ENCODE measurements at places on chromosomes 11 and 22.

DNA sequence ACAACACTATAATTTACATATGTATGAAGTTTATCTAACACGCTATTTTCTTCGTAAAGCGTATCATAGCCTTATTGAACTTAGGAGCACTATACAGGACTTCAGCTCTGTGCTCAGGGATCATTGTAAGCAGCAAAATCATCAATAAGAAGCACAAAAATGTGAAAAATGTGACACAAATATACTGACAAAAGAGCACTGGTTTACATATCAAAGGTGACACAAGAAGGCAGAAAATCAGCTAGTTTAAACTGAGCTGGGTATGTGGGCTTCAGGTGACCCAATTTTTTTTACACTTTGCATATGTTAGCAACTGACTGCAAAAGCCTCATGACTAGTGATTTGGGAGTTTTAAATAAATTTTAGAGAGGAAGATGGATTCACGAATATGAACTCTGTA lies 215.2 kb upstream of the CHORDC1 start:
- DNase-seq: no peak

DNA sequence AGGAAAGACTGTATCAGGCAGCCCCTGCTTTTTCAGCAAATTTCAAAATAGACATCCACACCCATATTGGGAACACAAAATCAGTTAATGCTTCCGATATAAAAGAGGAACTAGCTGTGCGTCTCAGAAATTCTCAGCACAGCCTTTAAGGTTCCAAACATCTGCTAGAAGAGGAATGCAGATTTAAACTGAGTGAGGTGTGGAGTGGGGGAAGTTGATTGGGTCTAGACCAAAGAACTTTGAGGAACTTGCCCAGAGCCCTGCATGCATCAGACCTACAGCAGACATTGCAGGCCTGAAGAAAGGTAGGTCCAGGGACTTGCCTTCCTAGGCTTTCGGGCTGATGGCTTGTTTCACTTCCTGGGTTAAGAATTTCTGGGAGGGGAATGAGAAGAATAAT lies at the start of gene MS4A4A:
MS4A4A (plus strand) TSS at position 255 of the 400 bp plus-strand sequence; CDS start at position 265, 10 bp downstream.
- DNase-seq: no peak

GRCh38 chr11:19968860-19969259 lies 191.4 kb downstream of the DBX1 start:
- no peak for DNase-seq

- no peak for DNase-seq
Observed at GRCh38 chr11:83566950-83567349, 280.8 kb upstream of the CCDC90B start.

- DNase-seq: no peak
Observed at GRCh38 chr11:34431979-34432378, 6.8 kb upstream of the CAT start.

GRCh38 chr22:29157759-29158535 lies 47.7 kb upstream of the EMID1 start:
- DNase-seq: peak; percentile 15

GRCh38 chr22:41327124-41327523 lies 25.8 kb downstream of the ZC3H7B start:
- no peak for DNase-seq

DNA sequence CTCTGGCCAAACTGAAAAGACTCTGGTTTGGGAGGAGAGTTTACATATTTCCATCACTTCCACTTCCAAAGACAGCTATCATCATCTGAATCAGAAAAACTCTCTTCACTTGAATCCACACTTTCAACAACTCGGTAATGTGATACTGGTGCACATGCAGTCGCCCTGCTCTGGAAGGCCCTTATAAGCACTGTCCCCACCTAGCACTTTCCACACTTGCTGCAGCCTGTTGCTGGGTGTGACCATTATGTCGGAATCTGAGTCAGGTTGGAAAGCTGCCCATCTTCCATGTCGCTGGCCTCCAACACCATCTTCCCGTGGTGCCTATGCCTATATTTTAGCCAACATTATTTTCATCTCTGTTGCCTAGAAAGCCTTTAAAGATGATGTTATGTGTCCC lies 1.1 kb upstream of the OR10A5 start:
- DNase-seq: no peak

- DNase-seq: no peak
Observed at GRCh38 chr11:121592708-121593107, 139.9 kb upstream of the SORL1-AS1 start.

GRCh38 chr11:86070142-86071056 lies 1.5 kb upstream of the PICALM start:
- DNase-seq: no peak

GRCh38 chr11:124983674-124984511 lies 29.9 kb downstream of the CCDC15 start:
- DNase-seq: no peak

- DNase-seq: no peak
Observed at GRCh38 chr22:47344414-47344813, 582.0 kb downstream of the TBC1D22A start.

GRCh38 chr22:29219881-29220670 lies 14.4 kb downstream of the EMID1 start:
- no peak for DNase-seq

DNA sequence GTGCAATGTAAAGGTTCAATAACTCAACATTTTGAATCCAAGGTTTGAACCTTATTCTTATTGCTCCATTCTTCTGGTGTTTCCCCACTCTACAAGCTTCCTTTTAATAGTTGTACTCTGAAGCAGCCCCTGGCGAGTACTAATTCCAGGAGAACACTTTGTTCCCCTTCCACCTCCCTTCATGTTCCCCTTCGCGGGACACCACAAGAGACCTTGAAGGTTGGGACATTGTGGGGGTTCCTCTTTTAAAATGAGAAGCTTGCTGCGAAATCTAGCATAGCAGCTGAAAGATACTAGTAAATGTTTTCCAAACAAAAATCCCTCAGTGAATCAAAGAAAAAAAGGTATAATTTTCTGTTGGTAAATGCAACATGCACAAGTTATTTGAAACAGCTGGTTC lies 626.3 kb upstream of the LRRC4C start:
- no peak for DNase-seq

DNA sequence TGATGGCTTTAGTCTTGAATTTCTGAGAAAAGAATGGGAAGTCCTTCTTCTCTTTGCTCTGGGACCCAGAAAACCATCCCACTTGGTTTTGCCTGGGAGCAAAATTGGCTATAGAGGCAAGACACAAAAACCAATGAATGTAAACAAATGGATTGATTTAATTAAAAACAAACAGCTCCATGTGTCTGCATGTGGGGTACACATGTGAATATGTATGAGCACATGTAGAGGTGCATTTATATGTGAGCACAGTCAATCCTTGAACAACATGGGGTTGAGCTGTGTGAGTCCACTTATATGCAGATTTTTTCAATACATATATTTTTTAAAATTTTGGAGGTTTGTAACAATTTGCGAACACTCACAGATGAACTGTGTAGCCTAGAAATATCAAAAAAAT lies 87.2 kb downstream of the CCDC81 start:
- no peak for DNase-seq

GRCh38 chr11:123211149-123211852 lies 16.3 kb upstream of the CLMP start:
- DNase-seq: no peak

GRCh38 chr11:63406458-63406857 lies 36.9 kb downstream of the SLC22A9 start:
- no peak for DNase-seq

All from HCT116 (cell line).